NCI-H446 (cell line): ENCODE measurements at places on chromosomes 16 and 17.

GRCh38 chr16:57541754-57542435, 548 bp upstream of the ADGRG5 start:
- DNase-seq: no peak

GRCh38 chr17:12739500-12739899, 49.8 kb upstream of the ARHGAP44 start:
- no peak for DNase-seq

GRCh38 chr16:2717383-2718263, 2.4 kb downstream of the PRSS27 start:
- no peak for DNase-seq

DNA sequence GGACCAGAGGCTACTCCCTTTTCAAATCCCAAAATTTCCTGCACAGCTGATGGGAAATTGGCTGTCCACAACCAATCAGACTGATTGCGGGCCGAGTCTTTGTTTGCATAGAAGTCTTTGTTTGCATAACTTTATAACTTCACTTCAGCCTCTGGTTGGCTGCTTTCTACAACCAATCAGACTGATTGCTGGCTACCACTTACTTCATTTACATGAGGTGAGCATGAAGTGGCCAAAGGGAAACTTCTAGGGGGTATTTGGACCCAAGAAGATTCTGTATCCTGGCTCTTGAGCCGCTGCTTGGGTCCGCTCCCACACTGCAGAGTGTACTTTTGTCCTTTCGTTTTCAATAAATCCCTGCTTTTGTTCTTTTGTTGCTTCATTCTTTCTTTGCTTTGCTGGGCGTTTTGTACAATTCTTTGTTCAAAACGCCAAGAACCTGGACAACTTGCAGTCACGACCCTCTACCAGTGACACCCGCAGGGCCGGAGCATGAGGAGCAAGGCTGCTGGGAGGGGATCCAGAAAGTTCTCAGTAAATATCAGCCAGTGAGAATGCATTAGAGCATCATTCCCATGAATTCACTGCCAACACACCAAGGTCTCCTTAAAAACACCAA, 67.5 kb downstream of the IQCK start:
- DNase-seq: no peak

GRCh38 chr16:68920349-68920748, 77.0 kb downstream of the TANGO6 start:
- DNase-seq: no peak

GRCh38 chr17:72338847-72339790, 218.3 kb downstream of the SOX9 start:
- DNase-seq: no peak

DNA sequence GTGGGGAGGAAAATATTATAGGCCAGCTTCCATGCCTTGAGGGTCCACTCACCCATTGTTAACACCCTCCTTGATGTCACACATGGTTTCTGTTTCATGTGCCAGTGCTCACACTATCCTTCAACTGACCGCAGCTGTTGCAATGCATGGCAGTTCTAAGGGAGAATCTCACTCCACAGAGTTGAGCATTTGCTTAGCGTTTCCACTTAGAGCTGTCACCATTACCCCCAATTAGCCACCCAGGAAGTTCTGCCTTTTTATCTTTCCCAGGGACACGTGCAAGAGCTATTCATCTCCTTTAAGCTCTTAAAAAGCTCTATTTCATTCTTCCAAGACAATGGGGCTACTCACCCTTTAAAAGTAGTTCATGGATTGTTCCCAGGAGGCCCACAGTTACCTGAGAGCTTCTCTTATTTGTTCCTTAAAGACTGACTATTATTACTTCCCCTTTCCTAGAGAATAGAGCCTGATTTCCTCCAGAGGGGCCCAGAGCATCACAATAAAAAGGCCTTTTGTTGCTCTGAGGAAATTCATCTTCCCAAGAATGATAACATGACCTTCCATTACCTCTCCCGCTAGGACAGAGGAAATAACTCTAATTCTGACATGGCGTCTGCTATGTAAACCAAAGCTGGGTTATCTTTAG, 126.8 kb downstream of the CACNG3 start:
- DNase-seq: no peak
